Smooth muscle cell of the brain vasculature (primary cell): ENCODE measurements at places on chromosomes 7 and 10.

GRCh38 chr7:76281706-76282343 is 20.6 kb upstream of the HSPB1 start:
- DNase-seq: no peak

GRCh38 chr7:99437946-99438572 is 539 bp downstream of the PTCD1 start:
- DNase-seq: no peak

- DNase-seq: no peak
These were observed 92.7 kb upstream of the MACROH2A2 start for GRCh38 chr10:69959911-69960310.

GRCh38 chr7:81594767-81595166 is 175.1 kb downstream of the HGF start:
- no peak for DNase-seq

DNA sequence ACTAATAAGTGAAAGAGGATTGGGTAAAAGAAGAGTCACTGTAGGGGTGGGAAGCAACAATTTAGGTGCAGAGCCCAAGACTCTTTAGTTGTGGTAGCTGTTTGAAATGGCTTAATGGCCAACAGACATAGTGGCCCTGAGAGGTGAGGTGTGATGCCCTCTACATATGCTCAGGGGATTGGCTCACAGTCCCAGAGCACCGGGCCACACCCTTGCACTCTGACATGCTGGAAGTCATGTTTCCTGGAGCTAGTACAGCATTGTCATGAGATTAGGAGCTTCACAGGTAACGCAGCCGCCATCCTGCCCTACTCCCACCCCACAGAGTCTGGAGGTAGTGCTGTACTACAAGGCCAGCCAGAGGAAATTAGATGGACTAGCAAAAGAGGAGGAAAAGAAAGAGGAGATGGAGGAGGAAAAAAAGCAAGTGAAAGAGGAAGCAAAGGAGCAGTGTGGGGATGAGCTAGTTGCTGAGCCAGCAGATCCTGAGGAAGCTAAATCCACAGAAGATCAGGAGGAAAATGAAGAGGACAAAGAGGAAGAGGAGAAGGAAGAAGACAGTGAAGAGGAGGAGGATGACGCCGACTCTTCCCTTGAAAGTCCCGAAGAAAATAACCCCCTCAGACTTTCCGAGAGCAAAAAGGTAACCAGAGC is 14.8 kb upstream of the FLNC start:
- no peak for DNase-seq

GRCh38 chr7:72265071-72265904 is 146.8 kb downstream of the CALN1 start:
- DNase-seq: no peak

- no peak for DNase-seq
These were observed 13.3 kb downstream of the AKR1E2 start for GRCh38 chr10:4839353-4839752.

DNA sequence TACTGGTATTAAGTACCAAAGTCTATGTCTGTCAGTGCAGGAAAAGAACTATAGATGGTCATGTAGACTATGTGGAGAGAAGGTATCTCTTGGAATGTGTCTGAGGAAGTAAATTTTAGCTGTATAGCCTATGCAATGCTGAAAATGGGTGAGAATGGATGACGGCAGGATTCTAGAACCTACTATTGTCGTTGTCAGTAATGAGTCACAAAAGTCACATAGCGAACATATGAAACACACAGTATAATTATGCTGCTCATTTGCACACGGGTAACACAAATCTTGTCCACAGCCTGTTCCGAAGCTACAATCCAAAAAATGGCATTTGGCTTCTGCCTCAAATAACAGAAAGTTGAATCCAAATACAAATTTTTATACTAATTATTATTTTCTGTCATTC is 33.6 kb upstream of the KMT2E start:
- no peak for DNase-seq

GRCh38 chr10:122293961-122294380 is 22.9 kb downstream of the BTBD16 start:
- no peak for DNase-seq

- DNase-seq: no peak
These were observed 31.6 kb downstream of the GSDME start for GRCh38 chr7:24725554-24726241.

- DNase-seq: no peak
These were observed 5.6 kb upstream of the POLD2 start for GRCh38 chr7:44128721-44129582.

DNA sequence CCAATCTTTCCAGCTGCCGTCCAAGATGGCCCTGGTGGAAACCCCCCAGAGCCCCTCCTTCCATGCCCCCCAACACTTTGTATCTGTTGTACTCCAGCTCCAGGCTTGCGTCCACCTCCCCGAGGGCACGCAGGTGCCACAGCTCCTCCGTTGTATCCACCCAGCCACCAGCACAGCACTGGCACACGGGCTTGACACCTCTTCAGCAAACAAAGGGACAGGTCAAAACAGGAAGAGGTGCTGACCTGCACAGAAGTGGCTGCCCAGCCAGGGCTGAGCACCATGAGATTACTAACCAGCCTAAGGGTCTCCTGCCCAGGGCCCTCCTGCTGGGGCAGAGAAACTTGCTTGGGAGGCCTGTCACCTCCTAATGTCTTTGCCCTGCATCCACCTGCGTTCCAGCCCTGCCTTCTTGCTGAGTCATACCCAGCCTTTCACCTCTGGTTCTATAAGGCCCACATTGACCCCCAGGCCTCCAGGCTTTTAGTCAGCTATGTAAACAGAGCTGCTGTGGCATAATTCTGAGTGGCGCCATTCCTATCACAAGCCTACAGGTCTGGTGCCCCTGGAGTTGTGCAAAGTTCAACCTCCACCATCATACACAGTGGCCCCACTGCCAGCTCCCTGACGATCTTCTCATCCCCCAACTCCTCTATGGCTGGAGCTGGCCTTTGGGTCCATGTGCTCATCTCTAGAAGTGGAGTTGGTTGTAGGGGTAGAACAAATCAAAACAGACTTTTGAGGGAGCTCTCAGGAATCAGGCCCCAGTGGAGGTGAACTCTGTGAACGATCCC is 20.9 kb downstream of the SLC29A3 start:
- DNase-seq: no peak
